ENCODE measurements at places on chromosomes 2 and 18.

GRCh38 chr2:24855022-24855622, 61.9 kb downstream of the CENPO start:
- DNase-seq = no peak

DNA sequence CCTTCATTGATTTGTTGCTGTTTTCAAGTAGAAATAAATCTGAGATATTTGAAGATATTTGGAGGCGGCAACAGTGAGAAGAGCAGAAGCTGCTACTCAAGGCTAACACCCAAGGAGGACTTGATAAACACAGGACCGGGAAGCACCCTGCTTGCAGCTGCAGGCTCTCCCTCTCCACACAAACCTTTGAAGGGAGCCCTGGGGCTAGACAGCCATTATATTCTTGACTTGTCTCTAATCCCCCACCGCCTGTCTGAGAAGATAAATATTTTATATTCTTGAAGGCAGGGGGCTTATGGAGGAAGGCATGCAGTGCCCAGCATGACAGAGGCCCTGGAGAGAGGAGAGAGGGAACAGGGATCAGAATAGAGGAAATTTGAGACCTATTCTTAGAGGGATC, 50.9 kb upstream of the SMAD2 start:
- DNase-seq = no peak

GRCh38 chr2:12665334-12665733, 51.4 kb upstream of the TRIB2 start:
- DNase-seq = no peak

- no peak for DNase-seq
Observed at GRCh38 chr2:175804122-175804521, 197.9 kb downstream of the LNPK start.

DNA sequence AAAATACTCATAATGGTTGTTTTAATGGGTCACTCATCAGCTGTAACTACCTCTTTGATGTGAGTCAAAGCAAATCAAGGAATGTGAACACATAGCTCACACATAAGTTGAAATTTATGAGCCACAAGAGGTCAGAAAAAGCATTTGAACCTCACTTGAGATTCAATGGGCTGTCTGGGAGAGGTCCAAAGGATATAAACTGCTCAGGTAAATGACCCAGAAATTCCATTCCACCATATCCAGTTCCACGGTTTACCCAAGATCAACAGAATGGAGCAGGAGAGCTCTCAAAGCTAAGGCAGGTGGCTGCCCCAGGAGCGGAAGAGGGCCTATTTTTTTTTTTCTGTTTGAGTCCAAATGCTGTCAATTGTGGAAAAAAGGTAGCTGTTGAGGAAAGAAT, 464.1 kb downstream of the TNS1 start:
- DNase-seq = no peak

- no peak for DNase-seq
Observed at GRCh38 chr18:34985963-34986362, 55.2 kb upstream of the MAPRE2 start.

- no peak for DNase-seq
Observed at GRCh38 chr2:854460-854859, 96.2 kb upstream of the SNTG2 start.

DNA sequence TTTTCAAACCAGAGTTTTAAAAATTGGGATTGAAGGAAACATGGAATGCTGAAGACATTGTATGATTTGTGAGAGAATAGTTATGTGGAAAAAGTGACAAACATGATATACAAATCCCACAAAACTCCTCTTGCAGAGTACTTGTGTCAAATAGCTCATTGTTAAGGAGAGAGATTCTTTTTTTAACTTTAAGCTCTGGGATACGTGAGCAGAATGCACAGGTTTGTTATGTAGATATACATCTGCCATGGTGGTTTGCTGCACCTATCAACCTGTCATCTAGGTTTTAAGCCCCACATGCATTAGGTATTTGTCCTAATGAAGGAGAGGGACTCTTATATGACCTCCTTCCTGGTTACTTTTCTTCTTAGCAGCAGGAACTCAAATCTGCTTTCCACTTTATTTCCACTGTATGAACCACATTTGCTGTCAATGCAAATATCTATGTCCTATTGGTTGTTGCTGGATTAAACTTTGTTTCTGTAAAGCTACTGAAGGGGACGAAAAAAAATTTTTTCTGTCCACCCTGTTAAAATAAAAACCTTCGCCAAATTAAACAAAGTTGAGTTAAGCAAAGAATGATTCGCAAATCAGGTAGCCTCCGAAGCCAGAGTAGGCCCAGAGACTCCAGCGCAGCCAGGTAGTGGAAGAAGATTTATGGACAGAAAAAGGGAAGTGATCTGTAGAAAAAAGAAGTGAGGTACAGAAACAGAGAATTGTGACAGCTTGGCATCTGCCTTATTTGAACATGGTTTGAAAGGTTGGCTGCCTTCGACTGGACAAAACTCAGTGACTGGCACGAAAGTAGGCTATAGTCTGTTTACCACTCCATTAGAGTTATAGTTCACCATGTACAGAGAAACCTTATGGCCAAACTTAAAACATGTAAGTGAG, 430.1 kb upstream of the CHST9 start:
- DNase-seq = no peak

GRCh38 chr2:60073201-60073600, 480.3 kb downstream of the BCL11A start:
- DNase-seq = no peak
